ENCODE measurements at places on chromosomes 1 and 21.

GRCh38 chr1:75423136-75423535 lies 187.8 kb downstream of the SLC44A5 start:
- DNase-seq, result no peak

DNA sequence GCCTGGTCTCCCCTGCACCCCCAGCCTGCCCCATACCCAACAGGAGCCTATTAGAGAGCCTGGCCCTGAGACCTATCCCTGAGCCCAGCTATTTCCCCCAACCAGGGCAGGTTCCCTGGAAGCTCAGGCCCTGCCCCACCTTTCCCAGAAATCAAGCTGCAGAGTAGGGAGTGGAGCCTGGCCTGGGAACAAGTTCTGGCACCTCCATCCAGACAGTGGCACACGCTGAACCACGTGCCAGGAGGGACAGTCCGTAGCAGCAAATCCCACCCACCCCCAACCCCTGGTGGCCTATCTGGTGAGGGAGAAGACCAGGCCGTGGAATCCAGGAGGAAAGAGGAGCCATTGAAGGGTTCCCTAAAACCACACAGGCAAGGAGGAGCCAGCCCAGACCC lies 22.6 kb downstream of the TNNT2 start:
- no peak for DNase-seq

DNA sequence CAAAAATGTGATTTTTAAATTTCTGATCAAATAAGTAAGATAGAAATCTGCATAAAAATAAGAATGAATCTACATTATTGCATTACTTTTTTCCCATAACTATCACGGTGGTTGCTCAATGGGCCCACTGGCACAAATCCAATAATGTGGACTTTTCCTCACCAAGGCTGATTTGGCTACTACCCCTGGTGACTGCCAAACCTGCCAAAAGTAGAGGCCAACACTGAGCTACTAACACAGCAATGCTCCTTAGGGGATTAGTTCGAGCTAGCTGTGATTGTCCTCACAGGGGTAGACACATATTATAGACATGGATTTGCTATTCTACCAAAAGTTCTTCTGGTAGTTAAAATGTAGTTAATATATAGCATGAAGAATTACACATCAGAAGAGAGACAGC lies 107.7 kb upstream of the ZNHIT6 start:
- DNase-seq, result no peak

GRCh38 chr1:53577761-53578100 lies 118.5 kb downstream of the DMRTB1 start:
- DNase-seq, result no peak

GRCh38 chr1:91548376-91549040 lies 47.9 kb downstream of the CDC7 start:
- no peak for DNase-seq

- DNase-seq, result no peak
Observed at GRCh38 chr1:31551208-31551607, 25.1 kb upstream of the TINAGL1 start.

DNA sequence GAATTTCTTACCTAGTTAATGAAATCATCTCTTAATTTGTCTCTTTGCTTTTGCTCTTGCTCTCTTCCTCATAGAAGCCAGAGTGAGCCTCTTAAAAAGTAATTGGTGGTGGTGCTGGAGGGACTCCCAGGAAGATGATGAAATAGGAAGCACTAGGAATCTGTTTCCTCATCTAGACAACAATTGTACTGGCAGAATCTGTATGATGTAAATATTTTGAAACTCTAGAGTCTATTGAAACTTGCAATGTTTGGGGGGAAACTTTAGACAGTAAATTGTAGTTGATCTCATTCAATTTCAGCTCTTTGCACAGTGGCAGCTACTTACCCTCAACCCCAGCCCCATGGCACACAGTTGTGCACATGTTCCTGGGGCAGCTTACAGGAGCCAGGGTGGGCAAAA lies 10.6 kb downstream of the RGSL1 start:
- DNase-seq, result no peak

DNA sequence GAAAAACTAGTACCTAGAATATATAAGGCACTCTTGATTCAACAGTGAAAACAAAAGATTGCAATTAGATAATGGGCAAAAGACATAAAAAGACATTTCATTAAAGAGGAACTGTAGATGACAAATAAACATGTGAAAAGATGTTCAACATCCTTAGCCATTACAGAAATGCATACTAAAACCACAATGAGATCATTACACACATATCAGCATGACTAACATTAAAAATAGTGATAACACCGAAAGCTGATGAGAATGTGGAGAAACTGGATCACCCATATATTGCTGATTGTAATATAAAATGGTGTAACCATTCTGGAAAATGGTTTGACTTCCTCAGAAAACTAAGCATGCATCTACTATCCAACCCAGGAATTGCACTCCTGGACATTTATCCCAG lies 340.3 kb downstream of the SEC16B start:
- no peak for DNase-seq

GRCh38 chr1:107963008-107963407 lies 2.0 kb downstream of the VAV3 start:
- no peak for DNase-seq

GRCh38 chr1:212794561-212795014 lies 2.9 kb downstream of the TATDN3 start:
- no peak for DNase-seq

DNA sequence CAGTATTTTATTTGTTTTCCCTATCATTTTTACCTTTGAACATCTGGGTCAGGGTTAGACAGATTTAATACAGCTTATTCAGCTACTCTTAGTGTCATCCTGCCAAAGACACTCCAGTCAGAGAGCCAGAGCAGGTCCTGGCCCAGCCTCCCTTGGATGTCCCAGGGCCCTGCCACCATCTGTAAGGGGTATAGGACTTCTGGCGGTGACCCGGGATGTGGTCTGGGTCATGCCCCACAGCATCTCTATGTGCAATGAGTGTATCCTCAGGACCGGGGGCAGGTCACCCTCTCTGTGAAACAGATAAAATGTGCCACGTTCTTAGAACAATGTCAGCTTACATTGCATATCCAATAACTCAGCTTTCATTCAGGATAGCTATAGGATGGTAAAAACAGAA lies 37.8 kb upstream of the PRSS38 start:
- no peak for DNase-seq

GRCh38 chr1:229950908-229951307 lies 116.1 kb upstream of the GALNT2 start:
- DNase-seq, result no peak
